ENCODE measurements at places on chromosomes 2 and 18. TPM values are rescaled to one million over a fixed set of nuclear protein-coding genes. Genes with fewer than 3 reads are reported as not detected.

Gene ZNF385B
- total RNA-seq, result not detected

Gene GDF7
- total RNA-seq, result 0.04 TPM

Gene SERPINB12
- not detected for total RNA-seq

Gene XPO1
- 131 TPM for total RNA-seq

Gene TMEM247
- total RNA-seq, result not detected

Gene ERFE
- total RNA-seq, result 14.8 TPM

Gene NR4A2
- 7.6 TPM for total RNA-seq

Gene GAL3ST2
- total RNA-seq, result not detected

Gene HOXD8
- total RNA-seq, result 5.3 TPM

Gene ZSCAN30
- 5.1 TPM for total RNA-seq

Gene IL1B
- 11.6 TPM for total RNA-seq

Gene PRKAG3
- total RNA-seq, result not detected

Gene ASB18
- total RNA-seq, result not detected

Gene GGCX
- total RNA-seq, result 36.9 TPM

Gene NTSR2
- not detected for total RNA-seq

Gene MEIS1
- 19.6 TPM for total RNA-seq

Gene POTEI
- 2.8 TPM for total RNA-seq

Gene RASGRP3
- 0.45 TPM for total RNA-seq

Gene EVX2
- 0.05 TPM for total RNA-seq

All from A375 (cell line).